ENCODE measurements at places on chromosomes 12 and 14. TPM values are rescaled to one million over a fixed set of nuclear protein-coding genes. Genes with fewer than 3 reads are reported as not detected.

RNU4-1 gene
- 829 TPM for total RNA-seq

CCDC196 gene
- not detected for total RNA-seq

LUM gene
- not detected for total RNA-seq

MAP3K12 gene
- total RNA-seq: 8.4 TPM

DNA sequence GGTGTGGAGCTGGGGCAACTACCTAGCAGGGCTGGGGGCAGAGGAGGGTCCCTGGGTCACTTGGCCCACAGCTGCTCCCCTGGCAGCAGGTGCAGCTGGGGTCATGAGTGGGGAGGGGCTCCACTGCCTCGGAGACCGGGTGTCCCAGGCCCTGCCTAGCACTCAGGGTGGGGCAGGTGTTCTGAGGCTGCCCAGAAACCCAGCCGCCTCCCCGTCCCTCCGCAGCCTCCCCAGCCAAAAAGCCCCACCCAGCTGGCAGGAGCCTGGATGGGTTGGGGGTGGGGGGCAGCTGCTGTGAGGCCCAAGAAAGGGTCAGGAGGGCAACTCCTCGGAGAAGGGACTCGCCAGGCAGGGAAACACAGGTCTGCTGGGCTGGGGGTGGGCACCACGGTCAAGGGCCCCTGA is 11.2 kb downstream of the AHNAK2 start:
- peaks cover 20% of the 10 kb centered on the region for H3K27me3 ChIP-seq
- DNase-seq: no peak
- no peaks in the 10 kb centered on the region for H3K36me3 ChIP-seq
- H3K27ac ChIP-seq: no peak overlapping the region
- no peaks in the 10 kb centered on the region for H3K4me1 ChIP-seq
- no peak overlapping the region for H3K4me3 ChIP-seq

DNA sequence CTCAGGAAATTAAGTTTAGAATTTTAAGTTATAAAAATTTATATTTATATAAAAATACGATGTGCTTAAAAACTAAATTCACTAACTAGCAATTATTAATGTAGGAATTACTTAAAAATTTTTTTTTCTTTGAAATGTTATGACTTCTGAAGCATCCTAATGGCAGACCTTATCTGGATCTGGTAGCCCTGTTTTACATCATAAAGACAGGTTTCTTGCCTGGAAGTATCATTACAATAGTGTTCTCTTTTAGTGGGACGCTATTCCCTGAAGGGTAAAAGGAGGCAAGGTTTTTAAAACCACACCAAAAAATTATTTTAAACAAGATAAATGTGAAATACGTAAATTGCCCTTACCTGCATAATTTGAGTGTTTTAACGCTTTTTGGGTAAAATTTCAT is 2.1 kb downstream of the WDR20 start:
- no peak for DNase-seq
- H3K27ac ChIP-seq: no peak overlapping the region
- no peaks in the 10 kb centered on the region for H3K27me3 ChIP-seq

DNA sequence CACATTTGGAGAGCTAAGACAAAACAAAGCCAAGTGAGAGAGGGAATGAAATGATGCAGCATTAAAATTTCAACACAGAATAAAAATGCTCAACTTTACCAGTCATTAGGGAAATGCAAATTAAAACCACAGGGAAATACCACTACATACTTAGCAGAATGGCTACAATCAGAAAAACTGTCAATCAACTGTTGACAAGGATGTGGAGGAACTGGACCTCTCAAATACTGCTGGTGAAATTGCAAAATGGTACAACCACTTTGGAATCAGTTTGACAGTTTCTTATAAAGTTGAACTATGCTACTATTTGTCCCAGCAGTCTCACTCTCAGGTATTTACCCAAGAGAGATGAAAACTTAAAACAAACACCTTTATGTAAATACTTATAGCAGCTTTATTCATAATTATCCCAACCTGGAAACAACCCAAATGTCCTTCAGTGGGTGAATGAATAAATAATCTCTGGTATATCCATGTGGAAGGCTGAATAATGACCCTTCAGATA is 43.8 kb upstream of the KTN1 start:
- no peaks in the 10 kb centered on the region for H3K4me1 ChIP-seq
- peaks cover 9% of the 10 kb centered on the region for H3K36me3 ChIP-seq
- no peak overlapping the region for H3K4me3 ChIP-seq
- no peak overlapping the region for H3K27ac ChIP-seq
- no peaks in the 10 kb centered on the region for H3K27me3 ChIP-seq
- no peak for DNase-seq

DNA sequence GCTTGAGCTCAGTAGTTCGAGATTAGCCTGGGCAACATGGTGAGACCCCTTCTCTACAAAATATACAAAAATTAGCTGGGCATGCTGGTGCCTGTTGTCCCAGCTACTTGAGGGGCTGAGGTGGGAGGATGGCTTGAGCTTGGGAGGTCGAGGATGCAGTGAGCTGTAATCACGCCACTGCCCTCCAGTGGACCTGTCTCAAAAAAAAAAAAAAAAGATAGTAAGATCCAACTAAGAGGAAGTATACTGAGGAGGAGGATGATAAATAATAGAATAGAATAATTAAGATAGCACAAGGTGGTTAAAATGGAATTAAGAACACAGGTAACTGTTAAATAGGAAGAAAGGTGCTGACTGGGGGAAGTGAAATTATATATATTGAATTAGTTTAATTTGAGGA is 37.0 kb upstream of the BAZ1A start:
- peaks cover 3% of the 10 kb centered on the region for H3K4me1 ChIP-seq
- H3K27ac ChIP-seq: no peak overlapping the region
- no peaks in the 10 kb centered on the region for H3K36me3 ChIP-seq
- H3K27me3 ChIP-seq: no peaks in the 10 kb centered on the region
- H3K4me3 ChIP-seq: no peak overlapping the region
